Femur (tissue), 1 donor: ENCODE measurements at places on chromosomes 13 and 19.

DNA sequence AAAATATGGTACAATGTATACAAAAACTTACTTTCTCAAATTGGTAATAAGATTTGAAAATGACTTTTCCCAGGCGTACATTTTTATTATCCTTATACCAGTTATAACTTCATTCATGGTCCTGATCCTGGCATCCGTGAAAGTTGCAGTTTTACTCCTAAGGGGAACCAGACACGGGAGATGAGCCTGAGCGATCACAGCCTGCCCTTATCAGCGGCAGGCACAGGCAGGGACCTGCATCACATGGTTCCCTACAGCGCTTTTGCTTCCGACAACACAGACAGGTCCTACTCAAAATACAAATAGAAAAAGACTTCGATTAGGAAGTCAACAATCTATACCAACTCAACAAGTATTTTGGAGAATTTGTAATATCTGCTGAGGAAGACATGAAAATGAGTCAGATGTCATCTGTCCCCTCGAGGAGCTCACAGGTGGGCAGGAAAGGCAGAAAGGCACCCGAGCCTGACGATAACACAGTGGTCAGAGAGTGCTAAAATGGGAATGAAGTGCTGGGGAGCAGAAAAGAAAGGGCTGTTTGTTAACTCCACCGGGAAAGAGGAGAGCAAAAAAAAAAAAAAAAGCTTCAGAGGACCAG, 93.4 kb downstream of the ABCC4 start:
- DNase-seq, result no peak

- peak; percentile 45 for DNase-seq
These were observed 13.8 kb upstream of the EHD2 start for GRCh38 chr19:47699360-47699917.

DNA sequence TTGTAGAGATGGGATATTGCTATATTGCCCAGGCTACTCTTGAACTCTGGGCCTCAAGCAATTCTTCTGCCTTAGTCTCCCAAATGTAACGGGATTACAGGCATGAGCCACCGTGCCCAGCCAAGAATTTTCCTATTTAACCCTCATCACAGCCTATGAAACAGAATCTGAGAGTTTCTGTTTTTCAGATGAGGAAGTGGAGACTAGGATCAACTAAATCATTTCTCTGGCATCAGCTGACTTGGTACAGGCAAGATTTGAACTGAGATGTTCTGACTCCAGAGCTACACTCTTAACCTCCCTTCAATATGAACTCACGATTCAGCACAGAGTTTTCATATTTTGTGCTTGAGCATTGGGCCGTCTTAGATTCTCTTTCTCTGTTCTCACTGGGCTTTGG, 8.1 kb downstream of the ZNF460 start:
- no peak for DNase-seq

DNA sequence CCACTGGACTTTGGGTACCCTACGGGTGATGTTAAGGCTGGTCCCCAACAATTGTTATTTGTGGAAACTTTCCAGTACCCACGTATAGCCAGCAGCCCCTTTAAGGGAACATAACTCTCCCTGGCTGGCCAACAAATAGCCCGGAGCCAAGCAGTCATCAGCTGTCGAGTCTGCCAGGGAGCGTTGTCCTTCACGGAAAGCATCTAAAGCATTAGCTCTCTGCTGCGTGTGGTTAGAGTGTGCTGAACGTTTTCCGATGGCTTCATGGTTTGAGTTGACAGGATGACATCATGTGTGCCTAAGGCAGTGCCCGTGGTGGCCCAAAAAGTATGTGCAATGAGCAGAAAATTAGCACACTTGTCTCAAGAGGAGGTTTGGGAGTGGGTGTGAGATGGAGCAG, 3.3 kb upstream of the ZNF556 start:
- peak; percentile 39 for DNase-seq

DNA sequence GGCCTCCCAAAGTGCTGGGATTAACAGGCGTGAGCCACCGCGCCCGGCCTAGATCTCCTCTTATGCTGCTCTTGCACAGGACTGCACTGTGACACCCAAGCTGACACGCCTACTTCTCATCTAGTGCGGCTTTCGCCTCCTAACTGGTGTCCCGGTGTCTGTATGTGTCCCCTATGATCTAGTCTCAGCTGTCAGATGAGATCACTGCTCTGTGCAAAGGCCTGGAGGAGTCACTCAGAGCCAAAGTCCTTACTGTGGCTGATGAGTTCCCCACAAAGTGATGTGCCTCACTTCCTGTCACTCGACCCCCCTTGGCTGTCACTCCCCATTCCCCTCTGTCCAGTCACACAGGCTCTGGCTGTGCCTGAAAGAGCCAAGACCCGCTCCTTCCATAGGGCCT, 2.5 kb downstream of the ZNF556 start:
- no peak for DNase-seq

DNA sequence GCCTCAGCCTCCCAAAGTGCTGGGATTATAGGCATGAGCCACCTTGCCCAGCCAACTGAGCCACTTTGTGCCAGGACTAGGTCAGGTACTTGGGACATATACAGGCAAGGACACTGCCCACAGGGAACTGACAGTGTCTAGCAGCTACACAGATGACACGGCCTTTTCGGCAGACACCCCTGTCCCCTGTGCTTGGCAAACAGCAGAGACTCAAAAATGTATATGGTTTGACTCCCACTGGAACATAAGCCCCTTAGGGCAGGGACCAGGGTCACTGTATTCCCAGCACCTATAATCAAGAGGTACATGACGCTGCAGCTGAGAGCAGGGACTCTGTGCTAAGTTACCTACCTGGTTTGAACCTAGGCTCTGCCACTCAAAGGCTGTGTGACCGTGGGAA, 16.8 kb downstream of the ABCC4 start:
- no peak for DNase-seq

DNA sequence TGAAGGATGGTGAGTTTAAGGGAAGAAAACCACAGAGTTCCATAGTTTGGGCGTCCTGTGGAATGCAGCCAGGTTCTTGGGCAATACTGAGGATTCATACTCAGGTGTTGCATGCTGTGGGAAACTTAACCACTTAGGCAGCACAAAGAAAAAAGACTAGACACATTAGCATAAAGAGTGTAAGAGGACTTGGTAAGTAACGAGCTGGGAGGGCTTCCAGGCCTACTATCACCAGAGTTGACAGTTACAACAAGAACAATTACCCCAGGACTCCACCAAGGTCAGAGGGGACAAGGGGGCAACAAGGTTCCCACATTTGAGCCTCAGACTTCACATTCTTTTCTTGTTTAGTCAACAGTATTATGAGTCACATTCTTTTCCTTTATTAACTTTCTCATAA, 33.2 kb downstream of the KCTD12 start:
- DNase-seq, result no peak

DNA sequence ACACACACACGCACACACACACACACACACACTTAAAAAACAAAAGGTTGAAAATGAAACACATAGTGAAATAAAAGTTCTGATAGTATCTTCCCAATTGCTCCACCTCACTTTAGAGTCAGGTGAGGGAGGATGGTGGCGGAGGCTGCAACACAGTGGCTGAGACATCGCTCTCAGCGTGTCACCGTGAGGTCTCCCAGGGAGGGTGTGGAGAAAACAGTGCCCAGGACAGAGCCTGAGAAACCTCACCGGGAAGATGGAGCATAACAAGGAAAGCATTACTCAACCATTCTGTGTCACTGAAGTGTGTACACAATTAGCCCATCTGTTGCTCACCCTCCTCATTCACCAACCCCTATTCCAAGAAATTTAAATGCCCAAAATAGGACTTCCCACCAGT, 111.4 kb upstream of the USP29 start:
- no peak for DNase-seq

- DNase-seq, result no peak
These were observed 13.0 kb upstream of the VSTM2B start for GRCh38 chr19:29512748-29513147.

GRCh38 chr13:41900918-41901317, 60.0 kb downstream of the VWA8 start:
- DNase-seq, result no peak

DNA sequence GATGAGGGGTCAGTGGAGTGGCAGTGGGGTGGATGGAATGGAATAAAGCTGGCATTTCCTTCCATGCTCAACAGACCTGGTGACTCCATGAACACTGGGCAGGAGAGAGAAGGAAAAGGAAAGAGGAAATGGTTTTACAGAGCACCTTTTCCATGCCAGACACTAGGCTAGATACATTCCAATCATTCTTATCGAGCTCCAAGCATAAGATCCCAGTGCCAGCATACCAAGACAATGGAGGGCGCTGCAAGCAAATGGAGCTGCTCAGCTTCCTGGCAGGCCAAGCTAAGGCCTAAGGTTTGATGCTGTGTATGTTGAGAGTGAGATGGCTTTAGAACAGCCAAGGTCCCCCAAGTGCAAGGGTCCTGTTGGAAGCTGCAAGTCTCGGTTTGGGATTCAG, 113.2 kb downstream of the HSPH1 start:
- DNase-seq, result no peak

GRCh38 chr13:51620165-51620983, 36.1 kb downstream of the WDFY2 start:
- peak; percentile 67 for DNase-seq
